ENCODE measurements at places on chromosomes 7 and 10. TPM values are rescaled to one million over a fixed set of nuclear protein-coding genes. Genes with fewer than 3 reads are reported as not detected.

Gene JCAD
- polyA plus RNA-seq, result 8.6 TPM

Gene H2BK1
- polyA plus RNA-seq, result not detected

Gene LDB3
- polyA plus RNA-seq, result 4.0 TPM

Gene MARVELD1
- 32.9 TPM for polyA plus RNA-seq

Gene CALCR
- 0.34 TPM for polyA plus RNA-seq

Gene PCBD1
- 154 TPM for polyA plus RNA-seq

Gene FZD8
- polyA plus RNA-seq, result 5.5 TPM

Gene ITGB8
- polyA plus RNA-seq, result 26.8 TPM

Gene VSTM2A
- 2.7 TPM for polyA plus RNA-seq

Gene SMKR1
- 1.1 TPM for polyA plus RNA-seq

- DNase-seq, result peak; percentile 94
Measured at GRCh38 chr10:132516771-132517725, 20.5 kb upstream of the INPP5A start.

DNA sequence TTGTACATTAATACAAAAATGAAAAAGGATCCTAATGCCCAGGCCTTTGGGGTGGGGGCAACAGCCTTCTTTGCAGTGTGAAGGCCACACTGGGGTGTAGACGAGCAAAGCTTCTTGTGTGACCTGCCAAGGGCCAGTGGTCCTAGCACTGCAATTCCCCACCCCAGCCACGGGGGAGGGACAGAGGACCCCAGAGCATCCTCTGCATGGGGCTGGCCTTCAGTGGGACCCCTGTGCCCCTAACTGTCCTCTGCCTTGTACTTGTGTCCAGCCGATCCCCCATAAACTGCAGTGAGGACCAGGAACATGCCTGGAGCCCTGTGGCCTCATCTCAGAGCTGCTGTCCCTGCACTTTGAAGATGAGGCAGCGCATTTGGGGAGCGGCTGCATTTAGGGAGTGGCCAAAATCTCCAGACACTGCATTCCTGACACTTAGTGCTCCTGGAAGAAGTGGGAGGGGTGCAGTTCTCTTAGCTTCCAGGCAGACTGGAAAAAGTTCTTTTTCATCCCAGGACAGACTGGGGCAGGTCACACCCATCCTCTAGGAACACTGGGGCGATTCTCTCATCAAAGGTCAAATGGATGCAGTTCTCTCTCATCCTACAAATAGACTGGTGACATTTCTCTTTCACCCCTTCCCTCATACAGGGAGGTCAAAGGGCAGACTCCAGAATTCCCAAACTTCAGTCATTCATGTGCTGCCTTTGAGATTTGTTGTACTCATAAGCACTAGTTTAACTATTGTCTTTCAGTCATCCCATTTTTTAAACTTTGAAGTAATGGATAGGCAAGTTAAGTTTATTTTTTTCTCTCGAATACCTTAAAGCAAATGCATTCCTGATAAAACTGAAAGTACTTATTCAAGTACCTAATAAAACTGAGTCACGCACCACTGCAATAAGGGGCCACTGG lies 922 bp upstream of the MYO1G start:
- DNase-seq, result no peak

- DNase-seq, result peak; percentile 13
Measured at GRCh38 chr10:86759073-86759672, 2.8 kb downstream of the BMPR1A start.

DNA sequence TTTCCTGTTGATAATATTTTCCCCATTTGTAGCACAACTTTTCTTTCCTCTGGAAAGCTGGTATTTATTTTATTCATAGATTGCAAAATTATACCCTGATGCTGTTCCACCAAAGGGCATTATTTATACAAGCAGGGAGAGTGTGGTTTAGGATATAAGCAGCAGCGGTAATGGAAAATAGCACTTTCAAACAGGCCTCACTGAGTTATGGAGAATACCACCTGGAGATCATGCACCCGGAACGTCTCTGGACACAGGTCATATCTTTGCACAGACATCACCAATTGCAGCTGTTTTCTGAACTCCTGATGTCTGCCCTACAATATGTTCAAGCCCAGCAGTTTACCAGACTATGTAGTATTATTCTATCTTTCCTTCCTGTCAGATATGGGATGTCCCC lies 2.0 kb upstream of the CALD1 start:
- DNase-seq, result no peak

GRCh38 chr10:69732147-69732825 lies 69.4 kb upstream of the COL13A1 start:
- DNase-seq, result no peak

- no peak for DNase-seq
Measured at GRCh38 chr7:69260023-69260422, 338.3 kb upstream of the AUTS2 start.

DNA sequence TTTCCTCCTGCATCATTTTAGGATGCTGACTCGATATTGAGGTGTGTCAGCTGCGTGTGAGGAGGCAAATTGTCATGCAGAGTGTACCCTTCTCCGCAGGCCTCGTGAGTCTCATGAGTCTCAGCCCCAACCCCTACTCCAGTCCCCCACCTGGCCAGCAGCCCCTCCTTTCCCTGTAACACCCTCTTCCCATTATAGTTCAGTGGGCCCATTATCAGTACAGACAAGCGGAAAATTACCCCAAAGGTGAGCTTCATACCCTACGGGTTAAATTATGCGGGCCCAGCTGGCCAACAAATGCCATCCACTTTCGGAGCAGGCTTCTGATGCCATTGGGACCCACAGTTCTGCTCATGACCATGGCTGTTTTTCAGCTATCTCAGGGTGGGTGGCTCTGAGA lies 25.2 kb downstream of the SFTPD start:
- DNase-seq, result no peak

DNA sequence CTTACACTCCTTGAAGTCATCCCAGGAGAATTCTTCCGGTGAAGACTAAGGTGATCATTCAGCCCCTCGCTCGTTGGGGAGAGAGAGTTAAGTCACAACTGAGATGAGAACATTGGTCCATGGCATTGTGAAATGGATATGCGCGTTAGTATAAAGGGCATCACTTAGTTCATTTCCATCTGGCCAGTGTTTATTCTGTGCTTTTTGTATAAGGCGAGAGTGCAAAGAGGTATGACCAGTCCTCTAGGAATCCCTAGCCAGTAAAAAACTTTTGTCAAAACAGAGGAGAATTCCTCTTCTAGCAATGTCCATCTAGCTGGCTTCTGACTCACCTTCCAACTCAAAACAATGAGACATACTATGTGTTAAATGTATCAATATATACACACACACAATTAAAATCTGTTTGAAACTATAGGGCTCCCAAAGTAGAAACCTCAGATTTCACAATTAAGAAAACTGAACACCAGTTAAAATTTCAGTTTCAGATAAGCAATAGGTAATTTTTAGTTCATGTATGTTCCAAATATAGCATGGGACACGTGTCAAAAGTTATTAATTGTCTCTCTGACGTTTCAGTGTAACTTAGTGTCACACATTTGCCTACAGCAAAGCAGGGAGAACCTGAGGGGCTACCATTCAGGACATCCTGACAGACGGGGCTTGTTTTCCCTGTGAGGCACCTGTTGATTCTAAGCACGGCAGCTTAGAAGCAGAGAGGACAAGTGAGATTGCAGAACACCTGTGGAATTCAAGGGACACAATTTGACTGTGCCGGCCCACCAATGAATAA lies 158.9 kb downstream of the KLF6 start:
- no peak for DNase-seq

GRCh38 chr7:30873656-30874055 lies 38.0 kb upstream of the AQP1 start:
- no peak for DNase-seq

DNA sequence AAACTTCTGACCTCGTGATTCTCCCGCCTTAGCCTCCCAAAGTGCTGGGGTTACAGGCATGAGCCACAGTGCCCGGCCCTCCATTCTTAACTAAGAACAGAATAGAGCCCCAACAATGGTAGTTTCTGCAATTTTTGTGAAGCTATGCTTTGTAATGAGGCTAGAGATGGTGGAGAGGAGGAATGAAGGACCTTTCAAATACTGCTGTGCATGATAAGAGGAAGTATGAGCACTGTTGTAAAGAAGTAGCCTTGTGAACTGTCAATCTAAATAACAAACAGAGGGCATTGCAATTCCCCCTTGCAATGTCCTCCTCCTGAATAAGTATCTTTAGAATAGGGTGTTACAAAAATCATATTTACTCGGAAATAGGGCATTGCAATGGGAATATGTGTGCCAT lies 70.2 kb downstream of the EVX1 start:
- DNase-seq, result no peak

DNA sequence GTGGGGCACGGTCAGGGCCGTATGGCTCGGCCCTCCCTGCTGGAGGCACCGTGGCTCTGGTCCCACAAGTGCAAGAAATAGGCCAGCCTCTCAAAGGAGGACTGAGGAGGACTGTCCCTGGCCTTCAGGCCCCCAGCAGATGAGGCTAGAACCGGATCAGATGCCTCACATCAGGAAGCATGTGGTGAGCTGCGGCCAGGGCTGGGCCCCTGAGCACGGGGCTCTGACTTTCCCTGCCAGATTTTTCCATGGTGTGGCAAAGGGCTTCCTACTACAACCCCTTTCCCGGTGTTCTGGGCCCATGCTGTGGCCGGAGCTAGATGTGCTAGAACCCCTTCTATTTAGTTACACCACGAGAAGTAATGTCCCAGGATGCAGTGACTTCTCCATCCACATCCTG lies 100.4 kb downstream of the TCERG1L start:
- DNase-seq, result no peak

- DNase-seq, result no peak
Measured at GRCh38 chr7:7736671-7737070, 18.3 kb upstream of the RPA3 start.

GRCh38 chr10:79150444-79150754 lies 81.6 kb downstream of the ZMIZ1 start:
- DNase-seq, result no peak

DNA sequence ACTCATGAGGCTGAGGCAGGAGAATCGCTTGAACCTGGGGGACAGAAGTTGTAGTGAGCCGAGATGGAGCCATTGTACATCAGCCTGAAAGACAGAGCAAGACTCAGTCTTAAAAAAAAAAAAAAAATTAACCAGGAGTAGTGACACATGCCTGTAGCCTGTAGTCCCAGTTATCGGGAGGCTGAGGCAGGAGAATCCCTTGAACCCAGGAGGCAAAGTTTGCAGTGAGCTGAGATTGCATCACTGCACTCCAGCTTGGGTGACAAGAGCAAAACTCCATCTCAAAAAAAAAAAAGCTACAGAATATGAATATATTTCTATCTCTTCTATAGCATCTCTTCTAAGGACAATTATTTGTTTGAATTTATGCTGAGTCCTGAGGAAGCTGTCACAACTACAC lies 6.5 kb downstream of the AZGP1 start:
- DNase-seq, result no peak

- DNase-seq, result no peak
Measured at GRCh38 chr10:64040781-64041180, 519.6 kb downstream of the REEP3 start.

- no peak for DNase-seq
Measured at GRCh38 chr7:131249003-131249402, 78.7 kb upstream of the MKLN1 start.

DNA sequence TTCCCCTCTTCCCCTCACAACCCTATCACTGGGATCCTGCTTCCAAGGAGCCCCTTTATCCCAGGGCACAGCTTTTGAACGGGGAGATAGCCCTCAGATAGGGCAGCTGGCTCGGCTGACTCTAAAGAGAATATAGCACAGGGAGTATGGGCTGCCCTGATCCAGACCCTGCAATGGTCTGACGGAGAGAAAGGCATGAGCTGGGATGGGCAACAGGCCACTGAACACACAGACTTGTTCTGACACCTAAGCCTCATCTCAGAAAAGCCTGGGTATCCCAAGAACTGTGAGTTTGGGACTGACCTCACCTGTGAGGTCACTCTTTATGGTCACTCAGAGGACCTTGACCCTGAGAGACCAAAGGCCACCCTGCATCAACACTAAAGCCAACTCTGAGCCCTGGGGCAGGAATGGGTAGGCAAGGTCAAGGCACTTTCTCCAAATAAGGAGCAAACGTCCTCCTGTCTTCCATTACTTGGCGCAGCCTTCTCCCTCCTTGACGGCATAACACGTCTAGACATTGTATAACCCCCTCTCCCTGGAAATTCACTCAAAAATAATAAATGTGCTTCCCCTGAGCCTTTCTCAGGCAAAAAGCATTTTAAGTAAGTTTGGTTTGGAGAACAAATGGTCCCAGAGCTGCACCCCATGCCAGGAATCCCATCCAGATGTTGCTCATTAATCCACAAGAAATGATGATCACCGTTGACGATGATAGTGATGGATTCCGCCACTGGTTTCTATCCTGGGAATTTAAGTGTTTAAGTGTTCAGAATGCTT lies 8.2 kb upstream of the LRRC18 start:
- DNase-seq, result no peak

GRCh38 chr10:26374426-26374825 lies 63.7 kb upstream of the APBB1IP start:
- DNase-seq, result no peak

DNA sequence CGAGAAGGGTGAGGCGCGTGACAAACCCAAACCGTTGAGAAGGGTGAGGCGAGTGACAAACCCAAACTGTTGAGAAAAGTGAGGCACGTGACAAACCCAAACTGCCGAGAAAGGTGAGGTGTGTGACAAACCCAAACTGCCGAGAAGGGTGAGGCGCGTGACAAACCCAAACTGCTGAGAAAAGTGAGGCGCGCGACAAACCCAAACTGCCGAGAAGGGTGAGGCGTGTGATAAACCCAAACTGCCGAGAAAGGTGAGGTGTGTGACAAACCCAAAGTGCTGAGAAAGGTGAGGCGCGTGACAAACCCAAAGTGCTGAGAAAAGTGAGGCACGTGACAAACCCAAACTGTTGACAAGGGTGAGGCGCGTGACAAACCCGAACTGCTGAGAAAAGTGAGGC lies 25.0 kb downstream of the ESYT2 start:
- DNase-seq, result no peak

DNA sequence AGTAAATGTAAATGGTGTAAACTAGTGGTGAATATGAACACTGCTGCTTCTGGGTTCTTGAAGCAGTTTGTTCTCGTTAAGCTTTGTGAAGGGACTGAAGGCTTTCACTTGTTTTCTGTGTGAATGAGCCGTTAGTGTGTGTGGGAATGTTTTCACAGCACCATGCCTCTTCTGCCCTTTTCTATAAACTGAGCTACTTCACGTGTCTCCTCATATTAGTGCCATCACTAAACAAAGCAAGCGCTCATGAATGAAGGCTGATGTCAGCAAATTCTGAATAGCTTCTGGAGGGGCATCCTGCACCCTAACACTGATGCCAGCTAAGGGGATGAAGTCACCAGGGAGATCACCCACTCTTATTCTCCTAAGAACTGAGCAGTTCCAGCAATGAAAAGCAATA lies 205.6 kb upstream of the ETV1 start:
- DNase-seq, result no peak

DNA sequence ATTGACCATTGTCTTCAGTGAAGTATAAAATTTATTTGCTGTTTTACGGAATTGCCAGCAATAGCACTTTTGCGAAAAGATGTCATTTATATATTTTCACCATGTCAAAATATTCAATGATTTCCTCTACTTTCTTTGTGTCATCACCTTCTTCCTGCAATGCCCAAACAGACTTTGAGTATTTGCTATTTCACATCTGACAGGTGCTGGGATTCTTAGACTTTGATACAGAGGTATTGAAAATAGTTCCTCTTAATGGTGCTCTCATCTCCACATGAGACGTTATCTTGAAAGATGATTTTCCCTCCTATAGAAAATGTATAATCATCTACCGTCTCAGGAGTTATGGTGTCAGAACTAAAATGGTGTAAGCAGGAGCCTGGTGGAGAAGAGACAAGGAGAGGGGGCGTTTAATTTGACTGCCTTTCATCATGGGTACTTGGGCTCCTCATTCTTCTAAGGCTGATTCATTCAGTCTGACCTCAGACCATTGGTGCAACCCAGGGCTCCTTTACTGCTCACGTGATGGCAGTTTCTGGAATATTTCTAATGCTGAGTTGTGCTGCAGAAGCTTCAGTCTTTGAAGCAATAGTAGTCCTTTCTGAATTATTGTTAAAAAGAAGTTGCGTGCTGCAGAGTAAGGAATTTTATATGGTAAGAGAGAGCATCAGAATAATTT lies 404.6 kb downstream of the PHTF2 start:
- no peak for DNase-seq

Data from large intestine (tissue), 12 donors.